ENCODE measurements at places on chromosomes 11 and 22.
A peak's percentile ranks its signal among the peaks of the same experiment; 100 is the strongest.

GRCh38 chr11:106160494-106160893 is 83.0 kb downstream of the AASDHPPT start:
- no peak for DNase-seq

DNA sequence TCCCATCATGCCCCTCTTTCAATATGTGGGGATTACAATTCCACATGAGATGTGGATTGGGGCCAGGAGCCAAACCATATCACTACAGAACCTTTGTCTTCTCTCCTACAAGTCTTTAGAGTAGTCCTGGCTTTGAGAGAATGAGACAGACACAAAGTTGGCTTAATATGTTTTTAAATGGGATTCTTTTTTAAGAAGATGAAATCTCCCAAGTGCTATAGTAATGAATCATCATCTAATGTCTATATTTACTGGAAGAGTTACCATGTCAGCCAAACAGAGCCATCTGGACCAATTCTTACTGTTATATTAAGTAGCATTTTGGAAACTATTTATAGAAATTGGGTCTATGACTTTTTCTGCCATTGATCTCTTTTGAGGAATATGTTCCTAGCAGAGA is 38.1 kb upstream of the CARD18 start:
- peak; percentile 64 for DNase-seq

DNA sequence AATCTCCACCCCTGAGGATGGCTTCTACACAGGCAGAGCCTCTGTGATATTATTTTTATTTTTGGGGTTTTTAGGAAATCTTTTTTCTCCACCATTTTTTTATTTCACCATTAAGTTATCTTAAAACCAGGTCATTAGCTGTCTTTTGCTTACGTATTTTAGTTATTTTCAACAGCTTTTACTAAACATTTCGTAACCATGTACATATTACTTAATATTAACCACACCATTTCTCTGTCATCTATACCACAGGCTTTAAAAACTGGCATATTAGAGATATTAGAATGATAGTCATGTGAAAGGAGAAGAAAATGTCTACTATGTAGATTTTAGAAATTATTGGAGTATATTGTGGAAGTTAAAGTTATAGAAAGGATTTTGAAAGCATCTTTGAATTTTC is 37.4 kb downstream of the YAP1 start:
- DNase-seq, result no peak

DNA sequence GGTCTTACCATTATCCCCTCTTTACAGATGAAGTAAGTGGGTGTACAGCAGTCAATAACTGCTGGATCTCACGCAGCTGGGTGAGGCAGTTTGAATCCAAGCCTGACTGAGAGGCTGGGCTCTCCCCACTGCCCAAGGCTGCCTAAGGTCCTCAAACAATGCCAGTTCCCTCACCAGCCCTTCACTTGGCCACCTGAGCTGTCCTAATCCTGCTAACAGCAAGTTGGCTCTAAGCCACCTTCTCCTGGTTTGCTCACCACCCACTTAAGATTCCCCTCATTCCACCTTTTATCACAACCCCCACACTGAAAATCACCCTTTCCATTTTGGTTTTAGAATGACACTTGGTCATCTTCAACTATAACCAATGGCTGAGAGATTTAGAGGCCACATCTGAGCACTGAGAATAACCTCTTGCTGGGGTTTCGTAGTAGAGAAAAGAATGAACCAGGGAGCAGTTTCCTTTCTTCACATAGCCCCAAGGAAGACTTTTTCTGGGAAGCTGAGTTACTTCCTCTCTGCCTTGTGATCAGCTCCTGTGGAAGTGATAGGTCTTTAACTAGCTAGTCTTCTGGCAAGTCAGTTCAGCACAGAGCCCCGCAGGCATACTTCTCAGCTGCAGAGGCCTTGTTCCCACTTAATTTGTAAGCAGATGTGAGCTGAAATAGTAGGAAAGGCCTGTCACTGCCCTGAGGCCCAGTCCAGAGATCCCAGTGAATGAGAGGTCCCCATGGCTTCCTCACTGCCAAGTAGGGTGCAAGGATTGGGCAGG is 57.8 kb upstream of the TTC12 start:
- no peak for DNase-seq

GRCh38 chr22:30317778-30318177 is 9.0 kb downstream of the TBC1D10A start:
- DNase-seq, result no peak

DNA sequence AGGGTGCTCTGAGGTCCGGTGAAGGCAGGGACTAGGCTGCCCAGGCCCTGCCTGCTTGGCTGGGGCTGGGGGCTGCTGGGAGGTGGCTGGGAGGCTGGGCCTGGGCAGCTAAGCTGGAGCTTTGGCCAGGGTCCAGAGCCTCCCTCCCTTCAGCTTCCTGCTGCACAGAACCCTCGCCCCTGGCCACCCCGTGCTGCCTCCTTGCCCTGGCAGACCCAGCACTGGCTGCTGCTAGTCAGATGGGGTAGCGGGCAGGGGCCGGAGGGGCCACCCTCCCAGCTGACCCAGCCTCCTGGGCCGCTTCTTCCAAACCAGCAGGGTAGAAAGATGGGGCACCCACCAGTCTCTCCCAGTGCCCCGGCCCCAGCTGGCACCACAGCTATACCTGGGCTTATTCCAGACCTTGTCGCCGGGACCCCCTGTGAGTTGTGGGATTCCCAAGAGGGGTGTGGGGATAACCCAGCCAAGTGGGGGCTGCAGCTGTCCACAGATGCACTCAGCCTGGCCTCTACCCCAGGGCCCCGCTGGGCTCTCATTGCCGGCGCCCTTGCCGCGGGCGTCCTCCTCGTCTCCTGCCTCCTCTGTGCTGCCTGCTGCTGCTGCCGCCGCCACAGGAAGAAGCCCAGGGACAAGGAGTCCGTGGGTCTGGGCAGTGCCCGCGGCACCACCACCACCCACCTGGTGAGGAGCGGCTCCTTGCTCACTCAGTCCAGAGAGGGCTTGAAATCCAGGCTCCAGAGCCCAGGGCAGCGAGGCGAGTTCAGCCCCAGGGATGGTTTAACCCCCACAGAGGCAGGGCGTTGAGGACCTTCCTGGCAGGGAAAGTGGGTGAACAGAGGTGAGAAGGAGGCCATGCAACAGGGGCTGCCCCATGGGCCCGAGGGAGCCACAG is at the start of gene SYT8:
Gene SYT8, plus strand, starts transcription at position 212 of the 892 bp plus-strand sequence. Its CDS starts 116 bp downstream, at position 328.
- DNase-seq, result no peak

DNA sequence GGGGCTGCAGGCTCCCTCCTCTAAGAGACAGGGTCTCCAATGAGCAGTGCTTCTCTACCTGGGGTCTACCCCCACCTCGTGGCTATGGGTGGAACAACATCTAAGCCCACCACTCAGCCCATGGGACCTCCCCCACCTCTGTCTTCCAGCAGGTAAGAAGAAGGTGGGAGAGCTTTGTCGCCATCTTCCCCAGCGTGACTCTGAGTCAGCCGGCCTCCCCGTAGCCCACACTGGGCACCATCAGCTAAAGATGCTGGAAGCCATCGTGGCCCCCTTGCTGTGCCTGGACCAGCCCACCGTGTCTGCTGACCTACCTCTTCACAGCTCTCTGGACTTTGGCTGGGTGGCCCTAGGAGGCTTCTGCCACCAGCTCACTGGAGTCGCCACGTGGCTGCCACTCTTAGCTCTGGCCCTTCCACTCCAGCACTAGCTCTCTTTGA is 944 bp downstream of the C11orf86 start:
- no peak for DNase-seq

DNA sequence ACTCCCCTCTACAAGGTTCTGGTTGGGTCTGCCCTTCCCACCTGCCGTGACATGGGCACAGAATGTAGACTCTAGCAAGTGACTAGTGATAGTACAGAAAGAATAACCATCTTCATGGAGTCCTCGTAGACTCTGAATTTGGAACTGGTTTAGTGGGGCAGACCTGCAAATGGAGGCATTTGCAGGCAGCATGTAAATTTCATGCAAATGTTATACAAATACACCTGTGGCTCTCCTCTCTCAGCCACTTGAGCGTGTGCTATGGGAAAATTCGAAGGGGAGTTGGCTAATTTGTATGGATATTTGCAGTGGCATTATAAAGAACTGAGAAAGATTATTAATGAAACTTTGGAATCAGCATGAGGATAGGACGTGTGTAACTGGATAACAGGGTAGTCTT is 85.0 kb downstream of the SCN3B start:
- DNase-seq, result no peak

DNA sequence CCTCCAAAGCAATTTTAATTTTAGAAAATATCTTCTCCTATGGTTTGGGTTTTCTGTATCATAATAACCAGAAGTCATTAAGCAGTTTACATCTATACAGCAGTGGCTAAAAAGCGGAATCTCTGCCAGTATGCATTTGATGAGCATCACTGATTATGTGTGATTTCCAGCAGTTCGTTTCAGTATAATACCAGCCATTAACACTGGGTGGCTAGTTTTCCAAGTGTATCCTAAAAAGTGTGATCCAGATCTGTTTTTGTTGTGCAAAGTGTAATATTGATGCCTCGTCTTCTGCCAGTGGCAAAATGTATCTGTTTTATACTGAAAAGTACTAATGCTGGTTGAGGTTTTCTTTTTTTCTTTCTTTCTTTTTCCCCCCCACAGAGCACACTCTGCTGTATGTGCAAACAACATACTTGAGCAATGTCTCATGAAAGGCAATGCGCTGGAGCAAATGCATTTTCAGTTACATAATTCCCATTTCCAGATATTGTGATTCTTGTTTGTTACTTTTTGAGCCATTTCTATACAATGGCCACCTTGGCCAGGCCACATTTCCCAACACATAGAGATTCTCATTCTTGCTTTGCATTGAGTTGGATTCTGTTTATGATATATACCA is 64.2 kb downstream of the SLC36A4 start:
- no peak for DNase-seq

DNA sequence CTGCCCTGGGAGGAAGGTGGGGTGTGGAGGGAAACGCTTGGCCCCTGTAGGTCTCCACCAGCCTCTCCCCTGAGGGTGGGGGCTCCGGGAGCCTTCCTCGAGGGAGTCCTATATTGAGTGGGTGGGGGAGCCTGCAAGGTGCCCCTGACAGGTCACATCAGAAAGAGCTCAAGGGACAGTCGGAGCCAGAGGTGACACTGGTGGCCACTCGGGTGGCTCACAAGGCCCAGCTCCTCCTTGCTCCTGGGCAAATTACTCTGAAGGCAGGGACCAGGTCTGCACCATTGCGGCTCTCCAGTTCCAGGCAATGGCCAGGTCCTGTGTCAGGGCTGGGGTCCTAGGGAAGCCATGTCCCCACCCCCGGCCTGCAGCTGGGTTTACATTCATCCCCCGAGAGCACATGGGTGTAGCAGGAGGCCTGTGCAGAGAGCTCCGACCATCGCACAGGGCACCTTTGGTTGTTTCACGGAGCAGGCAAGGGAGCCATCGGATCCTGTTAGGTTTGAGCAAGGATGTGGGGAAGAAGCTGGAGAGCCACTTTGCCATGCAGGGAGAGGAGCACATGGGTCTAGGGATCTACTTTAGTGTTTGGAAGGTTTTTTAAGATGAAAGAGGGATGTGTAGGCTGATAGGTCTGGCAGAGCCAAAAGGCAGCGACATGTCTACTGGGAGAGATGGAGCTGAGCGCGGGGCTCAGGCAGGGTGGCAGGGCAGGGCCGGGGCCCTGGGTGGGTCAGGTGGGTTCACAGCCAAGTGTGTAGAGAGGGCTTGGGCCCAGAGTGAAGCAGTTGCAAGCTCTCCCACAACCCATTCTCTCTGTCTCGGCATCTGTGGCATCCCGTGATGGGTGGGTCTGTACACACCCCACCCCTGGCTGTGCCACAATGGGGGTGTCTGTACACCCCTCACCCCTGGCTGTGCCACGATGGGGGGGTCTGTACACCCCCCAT is 14.8 kb downstream of the CCND1 start:
- DNase-seq, result no peak

GRCh38 chr22:49253656-49254055 is 574.0 kb downstream of the BRD1 start:
- DNase-seq, result no peak

DNA sequence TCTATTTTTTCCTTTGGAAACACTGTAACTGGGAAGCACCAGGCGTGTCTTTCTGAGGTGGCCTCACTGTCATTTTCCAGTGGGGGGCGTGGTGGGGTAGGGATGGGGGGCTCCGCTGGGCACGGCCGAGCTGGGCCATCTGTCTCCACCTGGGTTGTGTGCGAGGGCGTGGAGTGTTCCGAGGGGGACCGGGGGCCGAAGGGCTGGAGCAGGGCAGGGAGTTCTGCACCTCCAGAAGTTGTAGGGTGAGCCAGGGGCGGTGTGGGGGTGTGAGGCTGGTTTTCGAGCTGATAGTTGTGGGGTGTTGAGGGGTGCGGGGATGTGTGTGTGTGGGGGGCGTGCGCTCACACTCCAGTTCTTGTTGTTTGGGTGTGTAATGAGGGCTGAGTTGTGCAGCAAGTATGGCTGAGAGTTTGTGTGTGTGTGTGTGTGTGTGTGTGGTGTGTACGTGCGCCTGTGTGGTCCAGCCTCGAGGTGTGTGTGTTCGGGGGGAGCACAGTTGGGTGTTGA is 10.8 kb downstream of the YPEL4 start:
- DNase-seq, result no peak

DNA sequence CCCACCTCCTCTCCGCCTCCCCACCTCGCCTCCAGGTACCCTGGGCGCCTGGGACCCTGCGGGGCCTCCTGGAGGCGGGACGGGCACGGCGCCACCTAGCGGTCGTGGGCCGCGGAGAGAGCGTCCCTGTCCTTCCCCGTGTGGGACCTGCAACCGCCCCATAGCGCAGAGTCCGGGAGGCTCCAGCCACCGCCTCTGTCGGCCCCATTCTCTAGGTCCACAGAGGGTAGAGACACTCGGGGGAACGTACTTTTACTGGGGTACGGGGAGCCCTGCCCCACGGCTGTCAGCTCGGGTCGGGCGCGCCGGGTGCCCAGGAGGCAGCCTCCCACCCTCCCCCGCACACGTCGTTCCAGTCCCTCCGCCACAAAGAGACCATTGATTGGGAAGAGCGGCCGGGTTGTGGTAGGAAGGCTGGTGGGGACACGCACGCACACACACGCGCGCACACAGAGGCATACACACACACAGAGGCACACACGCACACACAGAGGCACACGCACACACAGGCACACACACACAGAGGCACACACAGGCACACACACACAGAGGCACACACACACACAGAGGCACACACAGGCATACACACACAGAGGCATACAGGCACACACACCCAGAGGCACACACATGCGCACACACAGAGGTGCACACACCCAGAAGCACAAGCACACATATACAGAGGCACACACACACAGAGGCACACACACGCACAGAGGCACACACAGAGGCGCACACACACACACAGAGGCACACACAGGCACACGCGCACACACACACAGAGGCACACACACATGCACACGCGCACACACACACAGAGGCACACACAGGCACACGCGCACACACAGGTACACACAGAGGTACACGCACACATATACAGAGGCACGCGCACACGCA is 12.6 kb upstream of the NECTIN1 start:
- DNase-seq, result no peak

DNA sequence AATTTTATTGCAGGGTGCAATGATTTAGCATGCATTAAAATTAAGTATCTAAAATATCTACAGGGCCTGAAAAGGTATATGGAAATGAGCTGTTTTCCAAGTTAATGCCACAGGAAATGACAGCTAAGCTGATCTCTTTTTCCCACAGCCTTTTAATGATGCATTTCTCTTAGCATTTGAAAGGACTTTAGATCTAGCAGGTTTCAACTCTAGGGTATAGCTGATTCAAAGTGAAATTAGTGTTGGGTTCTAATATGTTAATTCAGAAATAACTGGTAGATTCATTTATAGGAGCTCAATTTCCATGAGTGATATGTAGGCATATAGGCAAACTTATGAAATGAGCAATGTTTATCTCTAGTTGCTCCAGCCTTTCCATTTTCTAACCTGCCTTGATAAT is 274.2 kb downstream of the CASP12 start:
- no peak for DNase-seq
